Iris pigment epithelial cell (primary cell): ENCODE measurements at places on chromosomes 16 and 17.

DNA sequence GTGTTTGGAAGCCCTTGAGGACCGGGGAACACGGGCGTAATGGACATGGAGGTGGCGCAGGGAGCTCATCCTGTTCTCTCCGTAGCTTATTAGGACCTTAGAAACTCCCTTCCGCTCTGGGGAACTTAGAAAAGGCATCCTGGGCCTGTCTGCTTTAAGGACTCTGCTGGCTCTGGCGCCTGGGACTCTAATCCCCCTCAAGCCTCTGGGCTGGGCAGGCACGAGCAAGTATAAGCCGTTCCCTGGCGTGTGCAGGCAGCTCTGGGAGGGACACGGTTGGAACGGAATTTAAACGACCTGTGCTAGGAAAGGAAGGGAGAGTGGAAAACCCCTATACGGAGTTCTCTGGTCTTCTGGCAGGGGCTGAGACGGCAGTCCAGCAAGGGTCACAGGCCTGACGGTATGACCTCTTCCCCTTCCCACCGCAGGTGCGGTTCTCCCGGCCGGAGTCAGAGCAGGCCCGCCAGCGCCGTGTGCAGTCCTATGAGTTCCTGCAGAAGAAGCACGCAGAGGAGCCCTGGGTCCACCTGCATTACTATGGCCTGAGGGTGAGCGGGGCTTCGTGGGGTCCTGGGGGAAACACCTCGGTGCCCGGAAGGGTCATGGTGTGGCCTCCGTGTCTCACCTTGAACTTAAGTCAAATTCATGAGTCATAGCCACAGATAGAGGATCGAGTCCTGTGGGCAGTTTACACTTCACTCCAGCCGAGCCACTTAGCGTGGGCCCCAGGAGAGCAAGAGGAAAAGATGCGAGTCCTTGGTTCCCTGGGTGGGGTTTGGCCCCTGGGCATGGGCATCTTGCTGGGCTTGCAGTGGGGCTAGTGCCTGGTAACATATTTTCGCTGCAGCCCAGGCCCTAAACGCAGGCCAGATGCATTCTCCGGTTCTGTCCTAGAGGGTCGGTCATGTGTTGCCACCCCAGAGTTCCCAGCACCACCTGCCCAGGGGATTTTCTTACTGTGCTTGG is 17.7 kb downstream of the POLR3E start:
- no peak for DNase-seq

DNA sequence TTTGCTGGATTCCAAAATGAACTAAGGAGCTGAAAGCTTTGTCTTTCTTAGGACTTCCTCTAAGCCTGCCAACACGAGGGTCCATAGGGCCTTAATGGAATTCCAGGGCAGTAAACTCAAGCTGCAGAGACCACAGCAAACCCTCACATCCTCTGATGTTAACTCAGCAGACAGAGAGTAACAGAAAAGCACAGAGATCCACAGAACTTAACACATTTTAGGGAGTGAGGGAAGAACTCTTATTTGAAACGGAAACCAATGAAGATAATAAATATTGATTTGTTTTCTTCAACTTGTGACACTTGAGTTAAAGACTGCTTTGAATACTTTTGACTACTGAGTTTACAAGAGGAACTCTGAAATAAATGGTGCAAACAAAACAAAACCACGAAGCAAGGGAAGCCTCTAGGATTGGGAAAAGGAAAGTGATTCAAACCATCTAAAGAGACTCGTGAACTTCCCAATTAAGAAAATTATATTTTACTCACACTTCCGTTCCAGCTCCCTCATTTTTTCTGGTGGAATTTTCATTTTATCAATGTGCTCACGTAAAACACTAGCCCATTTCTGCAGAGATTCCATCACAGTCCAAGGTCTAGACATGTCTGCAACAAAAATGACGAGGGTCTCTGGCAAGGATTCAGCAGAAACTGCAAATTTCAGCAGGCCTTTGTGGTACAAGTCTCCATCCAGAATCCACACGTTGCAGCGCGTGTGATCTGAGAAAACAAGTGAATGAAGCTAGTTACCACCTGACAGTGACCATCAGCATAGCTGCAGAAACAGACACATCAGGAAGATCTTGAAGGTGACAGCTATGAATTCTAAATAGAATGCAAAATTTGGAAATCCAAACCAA is 9.2 kb downstream of the DYNC1LI2 start:
- DNase-seq = no peak

DNA sequence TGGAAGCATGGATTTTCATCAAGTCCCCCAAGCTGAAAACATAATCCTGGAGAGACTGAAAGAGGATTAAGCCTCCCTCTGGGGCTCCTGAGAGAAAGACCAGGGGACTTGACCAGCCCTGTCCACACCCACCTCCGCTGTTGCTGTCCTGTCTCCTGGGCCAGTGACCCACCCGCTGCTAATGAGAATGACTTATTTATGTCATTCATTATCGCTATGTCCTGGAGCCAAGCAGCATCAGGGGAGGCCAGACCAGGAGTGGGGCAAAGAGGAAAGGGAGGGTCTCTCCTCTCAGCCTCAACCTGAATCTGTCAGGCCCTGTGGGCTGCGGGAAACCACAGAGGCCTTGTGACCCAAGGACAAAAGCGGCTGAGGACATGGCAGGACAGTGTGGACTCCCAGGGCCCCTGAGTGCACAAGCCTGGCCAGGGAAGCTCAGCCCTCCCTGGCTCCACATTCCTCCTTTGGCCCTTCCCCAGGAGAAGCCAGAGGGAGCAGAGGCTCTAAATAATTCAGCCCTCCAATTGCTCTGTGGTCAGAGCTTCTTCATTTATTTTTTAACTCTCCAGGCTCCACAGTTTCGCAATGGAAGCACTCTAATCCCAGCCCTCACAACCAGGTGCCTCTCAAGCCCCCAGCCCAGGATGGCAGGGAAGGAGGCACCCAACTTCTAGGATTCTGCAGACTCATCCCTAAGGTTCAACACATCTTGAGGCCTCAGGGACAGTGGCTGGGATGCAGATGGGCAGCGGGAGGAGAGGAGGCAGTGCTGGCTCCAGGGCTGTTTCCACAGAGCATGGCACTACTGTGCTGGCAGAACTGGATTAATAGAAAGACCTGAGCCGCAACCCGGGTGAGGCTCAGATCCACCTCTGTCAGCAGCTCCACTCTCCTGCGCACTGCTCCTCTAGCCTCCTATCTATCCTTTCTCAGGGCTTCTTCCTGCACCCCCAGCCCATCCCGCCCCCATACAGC is 19.1 kb downstream of the CUEDC1 start:
- DNase-seq = peak; percentile 52

DNA sequence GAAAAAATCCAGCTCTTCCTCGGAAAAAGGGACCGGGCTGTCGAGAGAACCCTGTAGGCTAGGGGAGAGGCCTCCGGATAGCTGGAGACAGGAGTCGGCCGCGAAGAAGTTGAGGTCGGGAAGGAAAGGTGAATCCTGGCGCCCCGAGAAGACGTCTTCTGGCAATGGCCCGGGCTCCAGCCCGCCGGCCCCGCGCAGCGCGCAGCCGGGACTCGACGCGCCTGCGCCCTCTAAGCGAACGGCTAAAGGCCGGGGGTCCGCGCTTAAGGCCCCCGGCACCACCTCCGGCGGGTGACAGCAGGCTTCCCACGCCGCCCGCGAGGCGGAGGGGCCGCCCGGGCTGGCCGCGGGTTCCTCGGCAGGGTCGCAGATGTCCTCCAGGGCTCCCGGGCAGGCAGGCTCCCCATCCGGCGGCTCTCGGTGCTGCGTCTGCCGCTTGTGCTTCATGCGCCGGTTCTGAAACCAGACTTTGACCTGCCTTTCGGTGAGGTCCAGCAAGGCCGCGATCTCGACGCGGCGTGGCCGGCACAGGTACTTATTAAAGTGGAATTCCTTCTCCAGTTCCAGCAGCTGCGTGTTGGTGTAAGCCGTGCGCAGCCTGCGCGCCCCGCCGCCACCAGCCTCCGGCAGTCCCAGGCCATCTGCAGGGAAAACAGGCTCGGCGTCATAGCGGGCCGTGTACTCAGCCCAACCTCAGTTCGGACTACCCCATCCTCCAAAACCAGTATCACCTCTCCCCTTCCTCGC is 1.6 kb downstream of the HOXB2 start:
- peak; percentile 65 for DNase-seq

DNA sequence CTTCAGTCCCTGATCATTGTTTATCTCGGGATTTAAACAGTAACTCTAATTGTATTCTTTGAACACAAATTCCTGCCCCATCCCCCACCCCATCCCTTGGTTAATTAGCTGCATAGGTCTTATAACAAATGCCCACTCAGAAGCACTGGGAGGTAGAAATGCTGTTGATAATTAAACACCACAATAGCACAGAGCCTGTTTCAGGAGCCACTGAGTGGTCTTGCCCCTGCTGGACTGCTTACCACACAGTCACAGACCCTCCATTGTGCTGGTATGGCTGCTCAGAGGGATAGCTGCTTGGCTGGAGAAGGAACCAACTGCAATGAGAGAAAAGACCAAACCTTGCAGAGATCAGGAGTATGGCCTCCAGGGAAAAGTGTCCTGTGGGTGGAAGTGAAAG is 214.1 kb downstream of the ANKFN1 start:
- no peak for DNase-seq

- DNase-seq = no peak
These were observed 1.6 kb downstream of the KCNH4 start for GRCh38 chr17:42179335-42179734.

DNA sequence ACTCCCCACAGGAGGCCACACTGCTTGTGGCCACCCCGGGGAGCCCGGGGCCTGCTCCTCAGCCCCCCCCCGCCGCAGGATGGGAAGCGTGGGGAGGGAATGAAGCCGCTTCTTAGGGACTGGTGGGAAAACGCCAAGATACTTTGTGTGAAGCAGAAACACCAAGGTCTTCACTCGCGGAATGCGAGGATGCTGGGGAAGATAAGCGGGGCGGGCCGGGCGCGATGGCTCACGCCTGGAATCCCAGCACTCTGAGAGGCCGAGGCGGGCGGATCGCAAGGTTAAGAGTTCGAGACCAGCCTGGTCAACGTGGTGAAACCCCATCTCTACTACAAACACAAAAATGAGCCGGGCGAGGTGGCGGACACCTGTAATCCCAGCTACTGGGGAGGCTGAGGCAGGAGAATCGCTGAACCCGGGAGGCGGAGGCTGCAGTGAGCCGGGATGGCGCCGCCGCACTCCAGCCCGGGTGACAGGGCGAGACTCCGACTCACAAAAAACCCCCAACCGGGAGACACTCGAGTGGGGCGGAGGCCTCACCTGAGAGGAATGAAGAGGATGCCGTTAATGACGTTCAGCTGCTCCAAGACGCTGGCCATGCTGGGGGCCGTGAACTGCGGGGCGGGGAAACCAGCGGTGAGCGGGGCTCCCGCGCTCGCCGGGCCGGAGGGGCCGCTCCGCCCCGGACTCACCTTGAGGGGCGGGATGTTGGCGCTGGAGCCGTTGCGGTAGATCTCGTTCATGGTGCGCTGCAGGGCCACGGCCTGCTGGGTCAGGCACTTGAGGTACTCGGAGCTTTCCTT is 20.3 kb downstream of the CLUH start:
- no peak for DNase-seq

DNA sequence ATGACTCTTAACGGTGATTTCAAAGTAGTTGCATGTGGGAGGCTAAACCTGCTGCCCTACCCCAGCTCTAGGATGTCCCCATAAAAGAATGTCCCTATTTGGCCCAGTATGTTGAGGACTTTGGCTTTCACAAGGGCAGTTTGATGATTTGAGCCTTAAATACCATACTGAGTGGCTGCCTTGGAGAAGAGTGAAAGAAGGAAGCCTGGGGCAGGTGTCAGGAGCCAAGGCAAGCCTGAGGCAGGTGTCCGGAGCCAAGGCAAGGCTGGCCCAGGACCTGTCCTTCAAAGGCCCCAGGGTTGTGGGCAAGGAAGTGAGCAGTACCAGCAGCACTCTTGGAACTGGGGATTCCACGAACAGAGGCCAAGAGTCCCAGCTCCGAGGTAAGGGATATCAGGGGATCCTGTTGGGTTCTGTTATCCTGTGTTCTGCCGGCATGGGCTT is 18.6 kb downstream of the ST6GALNAC2 start:
- DNase-seq = no peak

DNA sequence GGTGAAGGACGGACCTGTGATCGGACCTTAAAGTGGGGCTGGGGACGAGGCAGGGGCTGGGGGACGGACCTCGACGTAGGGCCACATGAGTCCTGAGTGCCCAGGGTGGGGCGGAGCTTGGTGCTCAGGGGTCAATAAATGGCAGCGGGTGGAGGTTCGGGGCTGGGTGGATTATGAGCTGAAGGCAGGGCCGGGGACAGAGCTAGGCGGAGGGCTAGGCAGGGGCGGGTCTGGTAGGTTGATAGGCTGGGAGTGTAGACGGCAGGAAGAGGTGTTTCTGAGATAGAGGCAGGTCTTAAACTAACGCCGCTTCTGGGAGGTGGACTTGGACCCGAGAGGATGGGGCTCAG is 733 bp downstream of the CHRNB1 start:
- no peak for DNase-seq

GRCh38 chr16:55350984-55351383 is 27.0 kb downstream of the IRX6 start:
- DNase-seq = no peak

GRCh38 chr16:8588682-8589056 is 1.6 kb downstream of the TMEM114 start:
- DNase-seq = no peak

- peak; percentile 75 for DNase-seq
These were observed at the start of gene MEOX1 for GRCh38 chr17:43661699-43662412. TSS of gene MEOX1 (minus strand) at chr17:43661922. CDS start at chr17:43661534, 388 bp downstream.

DNA sequence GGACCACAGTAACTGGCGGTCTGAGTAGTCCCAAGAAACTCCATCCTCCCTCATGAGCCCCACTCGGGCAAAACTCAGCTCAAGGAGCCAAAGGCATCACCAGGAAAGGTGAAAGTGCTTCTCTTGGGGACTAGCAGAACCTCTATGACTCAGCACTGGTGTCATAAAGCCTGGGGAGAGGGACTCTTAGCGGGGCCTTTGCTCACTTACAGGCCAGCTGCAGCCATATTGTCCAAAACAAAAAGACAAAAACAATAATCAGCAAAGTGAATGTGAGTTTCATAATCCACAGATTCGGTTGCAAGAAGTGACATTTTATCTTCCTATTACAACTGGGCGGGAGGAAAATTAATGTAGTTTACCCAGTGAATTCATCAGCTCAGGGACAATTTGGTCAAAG is at the start of gene TEKT5:
TSS of gene TEKT5 (minus strand) at position 101 of the 400 bp plus-strand sequence. CDS start at position 44, 57 bp downstream.
- DNase-seq = no peak

GRCh38 chr17:75371339-75371738 is 34.1 kb downstream of the GRB2 start:
- DNase-seq = no peak

DNA sequence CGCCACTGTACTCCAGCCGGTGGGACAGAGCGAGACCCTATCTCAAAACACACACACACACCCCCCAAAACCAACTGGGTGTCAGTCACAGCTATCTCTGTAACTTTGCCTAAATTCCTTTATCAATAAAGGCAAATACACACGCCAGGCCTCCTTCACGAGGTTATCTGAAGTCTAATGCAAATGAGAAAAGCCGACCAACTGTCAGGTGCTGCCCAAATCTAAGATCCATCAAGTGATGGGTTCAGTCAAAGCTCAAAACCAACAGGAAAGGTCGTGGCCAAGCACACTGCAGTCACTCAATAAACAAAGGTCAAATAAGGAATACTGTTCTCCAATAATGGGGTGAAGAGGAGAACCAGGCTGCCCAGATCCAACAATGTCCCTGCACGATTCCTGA is 1.1 kb downstream of the ANKFY1 start:
- no peak for DNase-seq

GRCh38 chr16:50338371-50339231 is 30.2 kb downstream of the BRD7 start:
- peak; percentile 25 for DNase-seq
